ENCODE measurements at places on chromosomes 6 and 20.
A peak's percentile ranks its signal among the peaks of the same experiment; 100 is the strongest.

DNA sequence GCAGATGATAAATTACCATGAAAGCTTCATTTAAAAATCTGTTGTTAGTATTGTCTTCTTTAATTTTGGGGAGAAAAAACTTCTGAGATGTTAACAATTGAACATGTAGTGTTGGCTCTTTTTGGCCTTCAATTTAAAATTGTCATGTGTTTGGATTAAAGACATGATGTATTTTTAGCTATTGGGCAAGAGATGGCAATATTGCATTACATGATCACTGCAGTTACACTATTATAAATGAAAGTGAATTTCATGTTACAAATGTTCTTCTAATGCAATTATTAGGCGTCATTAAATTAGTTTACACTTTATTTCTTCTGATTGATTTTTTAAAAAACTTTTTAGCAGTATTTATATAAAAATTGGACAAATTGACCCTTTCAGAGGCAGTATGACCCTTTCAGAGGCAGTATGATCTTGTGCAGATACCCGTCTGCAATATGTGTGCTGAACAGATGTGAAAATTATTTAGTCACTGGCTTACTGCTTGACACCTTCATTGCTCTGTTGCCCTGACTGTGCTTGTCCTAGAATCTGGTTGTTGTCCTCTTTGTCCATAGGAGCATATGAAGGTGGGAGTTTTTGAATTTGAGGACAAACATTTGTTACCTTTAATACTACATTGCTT lies 25.8 kb downstream of the CDKAL1 start:
- DNase-seq, result no peak

- DNase-seq, result no peak
Measured at GRCh38 chr20:53152228-53152627, 180.1 kb downstream of the TSHZ2 start.

- DNase-seq, result peak; percentile 85
Measured at GRCh38 chr20:23049201-23050075, at the start of gene THBD. Gene THBD (minus strand): TSS chr20:23049672. CDS start chr20:23049504, 168 bp downstream.

- peak; percentile 33 for DNase-seq
Measured at GRCh38 chr6:170174124-170174770, 116.6 kb downstream of the DLL1 start.

DNA sequence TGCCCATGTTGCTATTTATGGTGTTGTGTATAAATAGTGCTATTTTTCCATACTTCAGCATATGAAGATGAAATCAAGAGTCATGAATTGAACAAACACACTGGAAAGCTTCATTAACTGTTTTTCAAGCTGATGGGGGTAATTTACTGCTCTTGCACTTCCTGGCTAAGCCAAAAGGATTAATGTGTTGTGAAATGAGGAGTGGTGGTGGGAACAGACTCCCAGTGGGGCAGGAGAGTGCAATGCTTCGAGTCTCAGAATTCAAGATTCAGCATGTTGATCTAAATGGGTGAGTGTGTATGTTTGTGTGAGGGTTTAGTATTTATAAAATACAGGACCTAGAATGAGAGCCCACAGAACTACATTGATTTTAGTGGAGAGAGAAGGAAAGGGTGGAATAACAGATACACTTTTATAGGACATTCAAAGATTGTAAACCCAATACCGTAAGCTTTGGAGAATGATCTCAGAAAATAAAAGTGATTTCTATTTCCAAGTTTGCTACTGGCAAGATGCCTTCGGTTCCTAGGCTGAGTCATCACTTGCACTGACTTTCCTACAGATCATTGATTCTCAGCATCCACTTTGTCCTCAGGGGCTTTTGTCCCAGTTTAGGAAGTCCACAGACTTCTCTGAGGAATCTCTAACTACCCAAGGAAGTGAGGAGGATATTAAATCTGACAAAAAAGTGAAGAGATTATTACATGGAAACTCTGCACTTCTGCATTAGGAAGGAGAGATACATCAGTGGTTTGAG lies 303.6 kb downstream of the TRDN start:
- DNase-seq, result no peak

DNA sequence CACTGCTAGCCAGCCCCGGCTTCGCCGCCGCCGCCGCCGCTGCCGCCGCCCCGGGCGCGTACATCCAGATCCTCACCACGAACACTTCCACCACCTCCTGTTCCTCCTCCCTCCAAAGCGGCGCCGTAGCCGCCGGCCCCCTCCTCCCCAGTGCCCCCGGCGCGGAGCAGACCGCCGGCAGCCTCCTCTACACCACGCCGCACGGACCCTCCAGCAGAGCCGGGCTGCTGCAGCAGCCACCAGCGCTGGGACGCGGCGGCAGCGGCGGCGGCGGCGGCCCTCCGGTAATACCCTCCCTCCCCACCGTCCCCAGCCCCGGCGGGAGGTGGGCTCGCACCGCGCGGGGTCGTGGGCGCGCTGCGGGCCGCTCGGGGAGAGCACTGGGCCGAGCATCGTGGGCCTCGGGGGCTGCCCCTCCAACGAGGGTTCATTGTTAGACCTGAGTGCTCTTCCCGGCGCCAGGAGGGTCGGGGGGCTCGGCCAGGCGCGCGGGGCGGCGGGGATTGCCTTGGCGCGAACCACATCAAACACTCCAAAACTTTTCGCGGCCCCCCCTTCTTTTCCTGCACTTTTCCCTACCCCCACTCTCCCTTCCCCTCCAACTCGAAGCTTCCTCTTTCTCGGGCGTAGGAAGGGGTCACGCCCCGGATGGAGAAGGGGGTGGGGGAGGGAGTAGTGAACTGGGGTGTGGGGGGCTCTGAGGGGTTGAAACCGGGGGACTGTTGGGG lies 827 bp downstream of the E2F3 start:
- peak; percentile 73 for DNase-seq

DNA sequence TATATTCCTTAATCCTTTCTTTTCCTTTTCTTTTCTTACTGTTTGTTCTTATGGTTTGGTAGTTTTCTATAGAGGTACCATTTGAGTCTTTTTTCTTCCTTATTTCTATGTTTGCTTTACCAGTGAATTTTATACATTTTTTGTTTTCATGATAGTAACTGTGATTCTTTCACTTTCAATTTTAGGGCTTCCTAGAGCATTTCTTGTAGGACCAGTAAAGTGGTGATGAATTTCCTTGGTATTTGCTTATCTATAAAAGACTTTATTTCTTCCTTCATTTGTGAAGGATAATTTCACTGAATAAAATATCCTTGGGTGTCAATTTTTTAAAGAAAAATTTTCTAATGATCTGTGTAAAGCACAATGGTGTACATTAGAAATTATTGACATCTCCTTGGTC lies 637.4 kb downstream of the CD109 start:
- DNase-seq, result no peak

DNA sequence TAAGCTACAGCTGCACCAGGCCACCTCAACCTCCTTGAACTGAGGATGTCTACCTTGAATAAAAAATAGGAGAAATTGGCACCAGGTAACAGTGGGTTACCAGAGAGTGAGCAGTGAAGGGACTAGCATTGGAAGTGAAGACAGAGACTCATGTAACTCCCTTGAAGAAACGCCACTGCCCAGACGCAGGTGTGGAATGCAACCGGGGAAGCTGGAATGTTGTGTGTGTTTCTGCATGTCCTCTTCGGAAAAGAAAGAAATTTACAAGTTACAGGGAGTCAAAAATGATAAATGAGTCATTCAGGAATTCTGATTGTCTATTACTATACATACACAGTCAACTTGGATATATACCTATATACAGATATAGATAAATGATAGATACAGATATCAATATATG lies 514.7 kb upstream of the AGPAT4 start:
- no peak for DNase-seq

DNA sequence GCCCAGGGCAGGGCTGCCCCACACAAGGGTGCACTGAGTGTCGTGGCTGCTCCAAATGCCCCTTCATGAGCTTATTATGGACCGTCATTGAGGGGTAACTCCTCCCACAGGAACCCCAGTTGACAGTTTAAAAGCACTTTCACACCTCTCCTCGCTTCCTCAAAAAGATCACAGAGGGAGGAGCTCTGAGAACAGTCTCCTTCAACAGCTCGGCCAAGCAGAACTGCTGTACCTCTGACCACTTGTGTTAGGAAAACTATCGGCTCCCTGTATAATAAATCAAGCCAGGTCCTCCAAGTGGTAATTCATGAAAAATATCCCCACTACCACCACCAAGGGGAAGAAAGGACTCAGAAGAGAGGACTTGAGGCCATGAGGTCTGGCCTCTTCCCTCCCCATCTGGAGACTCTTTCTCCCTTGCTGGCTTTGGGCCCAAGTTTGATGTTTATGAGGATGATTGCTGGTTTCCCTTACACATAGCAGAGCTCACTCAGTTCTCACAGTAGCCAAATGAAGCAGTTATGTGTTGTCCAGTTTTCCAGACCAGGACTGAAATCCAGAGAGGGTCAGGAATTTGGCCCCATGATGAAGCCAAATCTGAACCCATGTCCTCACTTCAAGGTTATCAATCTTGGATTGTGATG lies 8.7 kb downstream of the SNX21 start:
- DNase-seq, result no peak

DNA sequence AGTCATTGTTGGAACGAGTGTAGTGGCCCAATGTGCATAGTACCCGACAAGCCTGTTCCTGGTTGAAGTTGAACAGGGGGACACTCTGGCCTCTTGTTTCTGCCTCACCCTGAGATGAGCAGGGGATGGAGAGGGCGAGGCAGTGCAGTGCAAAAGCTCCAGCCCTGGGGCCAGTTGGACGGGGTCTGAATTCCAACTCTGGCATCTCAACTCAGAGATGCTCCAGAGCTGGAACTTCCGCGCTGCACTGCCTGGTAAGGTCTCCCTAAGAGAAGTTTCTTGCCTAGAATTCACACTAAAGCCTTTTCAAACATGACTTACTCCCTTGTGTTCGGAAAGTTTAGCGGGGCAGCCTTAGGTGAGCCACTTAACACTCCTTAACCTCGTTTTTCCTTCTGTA lies 72.3 kb upstream of the SLC22A1 start:
- DNase-seq, result no peak

DNA sequence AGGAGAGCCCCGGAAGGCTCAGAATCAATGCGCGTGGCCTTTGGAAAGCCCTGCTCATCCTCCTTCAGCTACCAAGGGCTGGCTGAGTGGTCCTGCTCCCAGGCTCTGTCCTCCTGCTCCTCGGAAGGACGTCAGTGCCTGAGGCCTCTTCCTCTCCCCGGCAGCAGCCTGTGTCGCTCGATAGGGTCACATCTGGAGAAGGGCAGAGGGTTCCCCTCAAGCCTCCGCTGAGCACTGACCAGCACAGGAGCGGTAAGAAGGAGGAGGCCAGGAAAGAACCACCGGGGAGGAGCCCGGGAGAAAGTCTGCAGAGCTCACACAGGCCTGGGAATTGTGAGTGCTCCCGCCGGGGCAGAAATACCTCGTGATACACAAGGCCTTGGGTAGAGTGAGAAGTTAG lies 21.2 kb downstream of the KIF25 start:
- no peak for DNase-seq

GRCh38 chr20:49925901-49926454 lies 10.2 kb upstream of the RNF114 start:
- no peak for DNase-seq

DNA sequence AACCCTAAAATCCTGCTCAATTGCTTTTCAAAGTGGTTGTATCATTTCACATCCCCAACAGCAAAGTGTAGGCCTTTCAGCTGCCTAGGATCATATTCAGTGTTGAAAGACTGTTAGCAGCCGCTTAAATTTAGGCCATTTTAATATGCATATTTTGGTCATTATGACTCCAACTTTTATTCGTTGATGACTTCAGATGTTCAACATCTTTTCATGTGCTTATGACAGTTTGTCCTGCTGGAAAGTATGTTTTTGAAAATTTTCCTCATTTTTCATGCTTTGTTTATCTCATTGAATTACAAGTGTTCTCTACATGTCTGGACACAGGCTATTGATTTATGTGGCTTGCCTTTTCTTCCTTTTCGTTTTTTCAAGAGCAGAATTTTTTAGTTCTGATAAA lies 244.0 kb downstream of the THBS2 start:
- DNase-seq, result no peak

- DNase-seq, result peak; percentile 83
Measured at GRCh38 chr6:88629838-88630494, 333.5 kb downstream of the RNGTT start.

DNA sequence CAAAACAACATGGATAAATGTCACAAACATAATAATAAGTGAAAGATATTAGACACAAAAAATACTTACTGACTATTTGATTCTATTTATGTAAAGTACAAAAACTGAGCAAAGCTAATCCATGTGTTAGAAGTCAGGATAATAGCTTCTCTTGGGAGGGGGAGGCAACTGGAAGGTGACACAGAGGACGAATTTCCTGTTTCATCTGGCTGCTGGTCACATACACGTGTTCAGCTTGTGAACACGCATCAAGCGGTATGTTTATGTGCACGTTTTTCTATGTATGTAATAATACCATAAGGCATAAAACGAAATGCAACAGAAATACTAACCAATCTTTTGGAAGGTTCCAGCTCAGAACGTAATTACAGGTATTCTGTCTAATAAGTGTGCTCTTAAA lies 54.3 kb downstream of the MKKS start:
- DNase-seq, result no peak

DNA sequence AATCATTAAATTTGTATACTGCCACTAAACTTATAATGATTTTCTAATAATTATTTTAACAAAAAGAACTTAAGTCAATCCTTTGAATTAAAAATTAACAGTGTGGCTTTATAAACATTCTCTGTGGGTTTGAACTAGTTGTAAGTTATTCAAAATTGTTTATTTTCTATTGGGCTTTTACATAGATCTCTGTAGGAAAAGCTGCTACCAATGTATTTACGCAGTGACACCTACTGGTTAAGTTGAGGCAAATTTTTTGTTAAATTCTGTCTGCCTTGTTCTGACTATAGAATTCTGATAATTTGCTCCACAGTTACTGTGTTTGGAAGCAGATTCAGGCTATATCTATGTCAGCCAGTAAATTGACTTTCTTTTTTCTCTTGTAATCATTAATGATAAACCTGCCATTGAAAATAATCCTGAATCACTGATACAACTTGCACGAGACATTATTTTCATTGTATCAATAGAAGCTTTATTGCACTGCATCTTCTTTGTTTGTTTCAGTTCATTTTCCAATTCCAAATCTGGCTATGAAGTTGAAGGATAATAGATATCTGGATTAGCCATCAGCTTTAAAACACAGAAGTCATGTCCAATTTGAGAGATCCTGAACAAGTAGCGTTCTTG lies 66.0 kb upstream of the UTRN start:
- DNase-seq, result no peak

DNA sequence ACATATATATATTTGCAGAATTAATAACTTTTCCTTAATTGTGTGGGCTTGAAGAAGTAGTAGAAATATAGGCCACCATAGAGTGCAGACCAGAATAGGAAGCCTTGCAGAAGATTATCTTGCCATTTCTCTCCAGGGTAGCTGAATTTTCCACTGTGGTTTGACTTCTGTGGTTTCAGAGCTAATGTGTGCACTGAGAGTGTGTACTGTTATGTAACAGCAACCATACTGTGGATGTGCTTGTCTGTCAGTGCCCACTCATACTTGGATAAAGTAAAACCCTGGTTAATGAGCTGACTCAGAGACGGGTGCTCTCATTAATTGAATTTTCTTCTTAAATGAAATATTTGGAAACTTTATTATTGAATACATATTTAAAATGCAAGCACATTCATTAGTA lies 57.2 kb downstream of the CEP43 start:
- no peak for DNase-seq

- DNase-seq, result peak; percentile 40
Measured at GRCh38 chr6:41674231-41675000, 36.1 kb downstream of the MDFI start.
